Hematopoietic multipotent progenitor cell (in vitro differentiated cells): ENCODE measurements at places on chromosomes 11 and 22.

DNA sequence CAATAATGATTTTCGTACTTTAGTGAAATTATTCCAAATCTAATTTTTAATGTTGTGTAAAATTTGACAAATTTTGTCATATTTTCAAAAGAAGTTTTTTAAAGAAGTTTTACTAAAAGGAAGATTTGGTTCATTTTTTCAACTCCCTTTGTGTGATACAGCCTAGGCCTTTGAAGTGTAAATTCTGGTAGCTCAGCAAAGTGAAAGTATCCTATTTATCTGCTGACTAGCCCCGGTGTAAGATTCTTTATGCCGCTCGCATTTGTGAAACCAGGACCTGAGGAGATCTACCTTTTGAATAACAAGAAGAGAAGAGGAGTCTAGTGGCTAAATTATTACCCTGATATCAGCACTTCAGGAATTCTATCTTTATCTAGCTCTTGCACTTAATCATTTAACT is 177.4 kb downstream of the JRKL start:
- DNase-seq: no peak

DNA sequence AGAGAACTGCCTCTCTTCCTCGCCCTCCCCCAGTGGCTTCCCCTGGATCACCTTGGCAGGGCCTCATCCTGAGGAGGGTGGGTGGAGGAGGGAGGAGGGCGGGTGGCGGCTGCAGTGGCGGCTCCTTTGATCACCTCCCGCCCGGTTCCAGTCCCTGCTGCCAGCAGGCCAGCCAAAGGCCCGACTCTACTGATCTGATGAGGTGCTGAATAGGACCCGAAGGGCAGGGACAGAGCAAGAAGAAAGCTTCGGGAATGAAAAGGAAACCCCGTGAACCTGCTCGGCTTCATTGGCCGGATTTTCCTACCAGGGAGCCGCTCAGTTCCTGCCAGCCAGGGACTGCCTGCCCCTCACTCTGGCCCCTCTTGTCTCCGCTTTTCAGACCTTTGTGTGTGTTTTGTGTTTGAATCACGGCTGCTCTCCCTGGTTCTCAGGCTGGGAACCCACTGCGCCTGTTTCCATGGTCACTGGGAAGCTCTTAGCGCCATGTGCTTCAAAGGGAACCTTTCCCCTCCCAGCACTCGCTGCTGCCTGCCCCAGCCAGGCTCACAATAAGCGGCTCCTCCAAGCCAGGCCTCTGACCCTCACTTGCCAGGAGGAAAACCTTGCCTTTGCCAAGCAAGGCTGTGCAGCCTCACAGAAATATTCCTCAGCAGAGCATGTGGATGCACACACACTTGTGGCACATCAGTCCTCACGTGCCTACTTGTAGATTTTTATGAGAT is 56.8 kb downstream of the C22orf31 start:
- DNase-seq: no peak

GRCh38 chr22:47193606-47194329 is 431.3 kb downstream of the TBC1D22A start:
- DNase-seq: no peak

GRCh38 chr11:118979434-118979833 is 7.9 kb downstream of the FOXR1 start:
- DNase-seq: no peak

DNA sequence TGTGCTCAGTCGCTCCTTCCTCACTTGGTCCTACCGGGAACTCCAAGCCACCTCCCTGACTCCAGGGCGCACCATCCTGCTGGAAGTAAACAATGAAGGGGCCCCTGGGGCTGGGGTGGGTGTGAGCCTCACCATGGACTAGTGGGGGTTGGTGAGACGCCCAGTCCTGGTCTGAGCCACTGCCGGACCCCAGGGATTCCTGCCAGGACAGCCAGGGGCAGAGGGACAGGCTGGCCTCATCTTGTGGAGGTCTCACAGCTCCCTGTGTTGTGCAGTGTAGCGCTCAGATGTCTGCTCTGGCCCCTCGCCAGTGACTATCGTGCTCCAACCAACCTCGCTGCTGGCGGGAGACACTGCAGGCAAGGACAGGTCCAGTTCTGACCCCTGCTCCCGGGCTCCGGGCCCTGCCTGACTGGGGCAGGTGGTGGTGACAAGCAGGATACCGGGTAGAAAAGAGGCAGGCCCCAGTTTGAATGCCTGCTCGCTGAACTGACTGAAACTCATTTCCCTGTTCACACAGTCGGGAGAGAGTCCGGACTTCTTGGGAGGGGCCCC is 1021.4 kb downstream of the BRD1 start:
- DNase-seq: no peak

GRCh38 chr11:33043221-33043830 is 4.0 kb downstream of the TCP11L1 start:
- no peak for DNase-seq

DNA sequence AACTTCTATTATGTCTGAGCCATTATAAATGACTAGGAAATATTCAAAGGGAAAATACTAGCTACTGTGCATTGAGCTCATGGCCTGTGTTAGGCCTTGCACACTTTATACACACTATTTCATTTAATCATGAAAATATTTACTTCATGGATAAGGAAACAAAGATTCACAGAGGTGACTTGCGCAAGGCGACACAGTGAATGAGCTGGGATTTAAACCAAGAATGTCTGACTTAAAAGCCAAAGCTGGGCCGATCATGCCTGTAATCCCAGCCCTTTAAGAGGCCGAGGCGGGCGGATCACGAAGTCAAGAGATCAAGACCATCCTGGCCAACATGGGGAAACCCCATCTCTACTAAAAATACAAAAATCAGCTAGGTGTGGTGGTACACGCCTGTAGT is 231.5 kb downstream of the MIAT start:
- no peak for DNase-seq

GRCh38 chr22:32325416-32325801 is 32.3 kb upstream of the RFPL3 start:
- DNase-seq: no peak

GRCh38 chr22:16970446-16970845 is 37.6 kb downstream of the GAB4 start:
- no peak for DNase-seq

DNA sequence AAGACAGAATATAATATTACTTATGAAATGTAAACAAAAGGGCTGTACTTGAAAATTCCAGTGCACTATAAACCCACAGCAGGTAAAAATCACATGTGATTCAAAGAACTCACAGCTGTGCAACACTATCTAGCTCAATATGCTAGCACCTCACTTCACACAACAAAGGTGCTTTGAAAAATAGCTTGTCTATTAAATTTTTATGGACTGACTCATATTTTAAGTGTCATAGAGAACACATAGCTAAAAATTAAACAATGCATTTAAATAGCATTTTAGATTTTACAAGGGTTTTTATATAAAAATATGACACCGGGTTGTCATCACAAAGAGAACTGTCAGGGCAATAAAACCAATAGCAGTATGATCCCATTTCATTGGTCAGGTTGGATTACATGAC is 1390.5 kb upstream of the TENM4 start:
- DNase-seq: no peak

DNA sequence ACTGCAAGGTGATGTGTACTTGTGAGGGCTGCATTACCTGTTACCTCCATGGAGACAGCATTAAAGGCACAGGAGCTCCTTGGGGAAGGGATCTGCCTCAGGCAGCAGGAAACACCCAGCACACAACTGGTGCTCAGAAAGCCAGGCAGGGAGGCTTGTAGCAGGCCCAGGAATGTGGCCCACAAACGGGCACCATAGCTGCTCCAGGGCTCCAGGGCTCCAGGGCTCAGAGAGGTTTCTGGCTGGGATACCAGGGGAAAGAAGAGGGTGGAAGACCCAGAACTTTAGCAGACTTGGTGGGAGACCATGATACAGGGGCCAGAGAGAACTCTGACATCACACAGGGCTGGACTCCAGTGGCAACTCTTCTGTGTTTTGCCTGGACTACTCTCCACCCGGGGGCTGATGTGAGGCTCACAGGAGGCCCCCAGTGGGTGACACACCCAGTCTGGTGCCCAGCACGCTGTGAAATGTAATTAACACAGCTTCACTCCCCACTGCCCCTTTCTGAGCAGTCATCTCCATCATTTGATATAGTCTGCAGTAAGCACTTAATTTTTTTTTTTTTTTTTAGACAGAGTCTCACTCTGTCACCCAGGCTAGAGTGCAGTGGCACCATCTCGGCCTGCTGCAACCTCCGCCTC is 14.7 kb upstream of the SULT4A1 start:
- DNase-seq: no peak

DNA sequence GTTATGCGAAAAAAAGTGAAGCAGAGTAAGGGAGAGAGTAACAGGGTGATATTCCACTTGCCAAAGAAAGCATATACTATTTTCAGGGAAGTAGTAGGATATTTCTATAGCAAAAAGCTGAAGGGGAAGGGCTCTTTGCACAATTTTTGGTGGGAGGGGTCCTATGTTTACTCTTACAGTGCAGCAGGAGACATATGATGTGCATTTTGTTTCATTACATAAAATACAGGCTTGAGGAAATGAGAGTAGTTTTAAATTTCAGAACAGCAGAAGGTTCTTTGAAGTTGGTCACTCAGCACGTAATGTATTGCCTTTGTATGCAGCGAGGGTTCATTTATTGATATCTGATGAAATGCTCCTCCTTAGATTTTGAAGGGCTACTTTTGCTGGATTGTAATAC is 3.1 kb upstream of the PIK3IP1 start:
- DNase-seq: no peak

- no peak for DNase-seq
Observed at GRCh38 chr22:44200451-44200850, 19.7 kb downstream of the PARVG start.

GRCh38 chr11:76007166-76007565 is 192.2 kb downstream of the UVRAG start:
- DNase-seq: no peak

DNA sequence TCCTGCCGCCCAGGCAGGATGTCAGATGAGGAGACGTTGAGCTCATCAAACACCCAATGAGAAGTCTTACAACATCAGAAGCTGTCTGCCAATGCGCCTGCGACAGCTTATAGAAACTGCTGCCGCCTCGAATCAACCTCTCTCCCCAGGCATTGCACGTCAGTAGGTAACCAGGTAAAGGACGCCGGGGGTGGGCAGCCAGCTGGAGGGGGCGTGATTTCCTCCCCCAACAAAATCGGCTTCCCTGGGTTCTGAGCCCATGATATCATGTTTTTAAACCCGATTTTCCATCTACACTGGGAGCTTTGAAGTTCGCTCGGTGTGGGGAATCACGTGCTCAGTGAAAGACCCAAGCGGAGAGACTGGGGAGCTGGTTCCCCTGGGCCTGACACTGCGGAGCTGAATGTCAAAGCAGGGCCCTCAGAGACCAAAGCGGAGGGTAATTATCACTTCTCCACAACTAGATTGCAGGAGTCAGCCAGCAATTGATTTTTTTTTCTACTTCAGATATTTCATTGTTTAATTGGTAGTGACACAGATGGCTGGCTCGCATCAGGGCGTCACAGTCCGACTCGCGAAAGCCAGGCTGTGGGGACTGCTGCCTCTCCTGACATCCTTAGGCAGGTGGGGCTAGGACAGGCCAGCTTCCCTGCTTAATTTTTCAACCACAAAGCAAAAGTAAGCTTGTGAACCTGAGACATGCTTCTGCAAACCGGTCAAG is 15.4 kb downstream of the FAM83F start:
- no peak for DNase-seq

GRCh38 chr11:18794956-18795355 is 3.4 kb upstream of the PTPN5 start:
- DNase-seq: no peak

DNA sequence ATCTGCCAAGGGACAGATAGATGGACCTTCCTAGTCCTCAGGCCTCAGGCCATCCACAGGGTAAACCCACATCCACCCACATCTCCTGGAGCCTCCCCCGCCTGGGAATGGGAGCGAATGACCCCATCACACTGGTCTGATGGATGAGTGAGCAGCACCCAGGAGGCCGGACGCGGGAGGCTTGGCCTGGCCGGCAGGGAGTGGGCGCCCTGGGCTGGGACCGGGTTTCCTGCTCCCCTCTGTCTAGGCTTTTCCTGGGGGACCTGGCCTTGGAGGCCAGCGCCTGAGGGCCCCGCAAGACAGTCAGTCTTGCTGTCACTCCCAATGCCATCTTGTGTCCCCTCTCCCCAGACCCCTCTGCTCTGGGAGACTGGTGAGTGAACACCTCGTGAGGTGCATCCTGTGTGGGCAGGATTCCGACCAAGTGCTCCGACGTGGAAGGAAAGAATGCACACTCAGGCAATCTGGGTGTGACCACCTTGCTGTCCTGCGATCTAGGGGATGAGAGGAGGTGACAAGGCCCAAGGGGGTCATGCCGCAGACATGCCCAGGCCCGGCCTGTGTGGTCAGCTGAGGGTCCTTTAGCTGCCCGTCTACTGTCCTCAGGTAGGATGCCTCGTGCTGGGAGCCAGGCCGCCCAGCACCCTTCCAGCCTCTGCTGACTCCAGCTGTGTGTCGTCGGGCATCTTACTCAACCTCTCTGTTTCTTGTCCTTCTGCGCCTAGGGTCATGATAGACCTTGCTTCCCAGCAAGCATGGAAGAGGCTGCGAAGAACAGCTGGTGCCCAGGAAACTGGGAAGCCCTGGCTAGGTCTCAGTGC is 26.5 kb upstream of the WNT7B start:
- DNase-seq: no peak

GRCh38 chr22:24497841-24498258 is 2.7 kb downstream of the UPB1 start:
- no peak for DNase-seq

DNA sequence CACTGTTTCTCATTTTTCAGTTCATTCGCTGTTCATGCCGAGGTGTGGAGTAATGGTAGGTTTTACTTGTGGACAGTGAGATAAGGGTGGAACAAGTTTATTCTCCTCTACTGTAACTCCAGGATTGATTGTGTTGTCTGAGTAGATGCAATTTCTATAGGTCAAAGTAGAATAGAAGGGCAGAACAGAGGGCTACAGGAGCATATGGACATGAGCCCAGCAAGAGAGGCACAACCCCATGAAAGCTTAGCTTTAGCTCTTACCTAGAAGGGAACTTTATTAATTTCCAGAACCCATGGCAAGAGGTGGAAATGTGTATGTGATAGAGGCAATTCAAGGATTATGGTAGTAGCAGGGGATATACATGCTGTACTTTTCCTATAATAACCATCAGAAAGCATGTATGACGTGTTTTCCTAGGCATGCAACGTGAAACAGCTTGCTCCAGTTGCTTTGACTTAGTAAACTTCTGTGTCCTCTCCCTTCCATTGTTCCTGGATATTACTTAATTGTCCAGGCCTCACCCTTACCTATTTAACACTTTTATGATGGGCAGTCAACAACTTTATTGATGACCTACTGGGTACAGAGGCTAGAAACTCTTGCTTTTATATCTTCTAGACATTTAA is 13.8 kb upstream of the SLC37A2 start:
- no peak for DNase-seq

DNA sequence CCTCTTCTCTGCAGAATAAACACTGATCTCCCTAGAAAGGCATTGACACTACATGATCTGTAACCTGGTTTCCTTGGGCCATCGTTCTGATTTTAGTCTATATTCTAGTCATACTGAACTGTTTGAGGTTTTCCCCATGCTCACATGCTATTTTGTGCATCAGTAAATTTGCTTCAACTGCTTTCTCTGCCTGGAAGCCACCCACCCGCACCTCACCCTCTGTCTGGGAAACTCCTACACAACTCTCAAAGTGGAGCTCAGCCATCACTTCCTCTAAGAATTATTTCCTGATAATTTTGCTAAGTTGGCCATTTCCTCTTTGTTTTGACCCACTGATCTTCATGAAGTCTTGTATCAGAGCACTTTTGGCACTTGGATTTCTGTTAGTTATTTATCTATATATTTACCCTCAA is 36.1 kb downstream of the MMP20 start:
- no peak for DNase-seq
